ENCODE measurements at places on chromosomes 1 and 21.

DNA sequence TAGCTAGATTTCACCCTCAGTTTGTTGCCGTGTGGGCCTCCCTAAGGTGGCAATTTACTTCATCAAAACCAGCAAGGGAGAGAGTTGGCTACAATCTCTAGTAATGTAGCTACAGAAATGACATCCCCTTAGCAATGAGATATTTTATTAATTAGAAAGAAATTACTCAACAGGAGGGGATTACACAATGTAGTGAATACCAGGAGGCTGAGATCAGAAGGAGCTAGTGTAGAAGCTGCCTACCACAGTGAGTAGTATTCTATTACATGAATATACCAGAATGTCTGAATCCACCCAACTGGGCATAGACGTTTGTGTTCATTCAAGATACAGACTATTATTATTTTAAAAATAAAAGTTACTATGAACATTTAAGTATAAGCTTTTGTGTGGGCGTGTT lies 868.2 kb upstream of the CXADR start:
- DNase-seq = no peak

DNA sequence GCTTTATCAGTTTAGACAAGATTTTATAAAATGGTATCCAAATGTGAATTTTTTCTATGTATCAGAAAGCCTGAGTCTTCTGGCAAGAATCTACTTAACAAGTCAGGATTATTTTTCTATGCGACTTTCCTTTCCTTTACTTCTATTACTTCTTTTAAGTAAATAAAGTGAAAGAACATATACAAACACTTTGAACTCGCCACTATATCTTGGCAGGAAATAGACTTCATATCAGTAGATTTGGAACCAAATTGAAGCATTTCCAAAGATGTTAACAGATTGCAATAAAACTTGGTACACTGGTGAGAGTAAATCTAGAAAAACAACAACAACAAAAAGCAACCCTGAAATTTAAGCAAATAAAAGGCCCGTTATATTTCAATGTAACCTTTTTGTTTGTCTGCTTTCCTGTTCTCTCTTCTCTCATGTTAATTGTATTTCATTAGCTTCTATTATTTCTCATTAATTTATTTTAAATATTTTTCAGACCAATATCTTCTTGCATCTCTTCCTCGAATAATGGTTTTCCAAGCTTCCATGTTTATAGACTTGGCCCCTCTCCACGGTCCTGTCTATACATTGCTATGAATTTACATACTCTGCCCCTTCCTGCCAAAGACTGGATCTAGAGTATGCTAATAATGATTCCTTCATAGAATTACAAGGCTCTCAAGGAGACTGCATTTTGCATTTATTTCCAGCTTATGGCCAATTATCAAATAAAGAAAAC lies 843.6 kb downstream of the ADGRL2 start:
- DNase-seq = no peak

GRCh38 chr1:53547231-53547790 lies 88.1 kb downstream of the DMRTB1 start:
- DNase-seq = no peak

DNA sequence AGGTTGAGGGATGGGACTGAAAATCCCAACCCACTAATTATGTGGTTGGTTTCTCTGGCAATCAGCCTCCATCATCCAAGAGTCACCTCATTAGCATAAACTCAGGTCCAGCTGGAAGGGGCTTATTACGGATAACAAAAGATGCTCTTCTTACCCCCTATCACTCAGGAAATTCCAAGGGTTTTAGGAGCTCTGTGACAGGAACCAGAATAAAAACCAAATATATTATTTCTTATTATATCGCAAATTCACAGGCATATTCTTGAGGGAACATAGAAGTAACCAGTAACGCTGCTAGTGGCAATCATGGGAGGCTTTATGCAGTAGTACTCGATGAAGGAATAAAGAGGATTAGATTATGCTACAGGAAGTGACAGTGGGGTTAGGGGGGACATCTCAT lies 59.7 kb downstream of the ATF6 start:
- DNase-seq = no peak

DNA sequence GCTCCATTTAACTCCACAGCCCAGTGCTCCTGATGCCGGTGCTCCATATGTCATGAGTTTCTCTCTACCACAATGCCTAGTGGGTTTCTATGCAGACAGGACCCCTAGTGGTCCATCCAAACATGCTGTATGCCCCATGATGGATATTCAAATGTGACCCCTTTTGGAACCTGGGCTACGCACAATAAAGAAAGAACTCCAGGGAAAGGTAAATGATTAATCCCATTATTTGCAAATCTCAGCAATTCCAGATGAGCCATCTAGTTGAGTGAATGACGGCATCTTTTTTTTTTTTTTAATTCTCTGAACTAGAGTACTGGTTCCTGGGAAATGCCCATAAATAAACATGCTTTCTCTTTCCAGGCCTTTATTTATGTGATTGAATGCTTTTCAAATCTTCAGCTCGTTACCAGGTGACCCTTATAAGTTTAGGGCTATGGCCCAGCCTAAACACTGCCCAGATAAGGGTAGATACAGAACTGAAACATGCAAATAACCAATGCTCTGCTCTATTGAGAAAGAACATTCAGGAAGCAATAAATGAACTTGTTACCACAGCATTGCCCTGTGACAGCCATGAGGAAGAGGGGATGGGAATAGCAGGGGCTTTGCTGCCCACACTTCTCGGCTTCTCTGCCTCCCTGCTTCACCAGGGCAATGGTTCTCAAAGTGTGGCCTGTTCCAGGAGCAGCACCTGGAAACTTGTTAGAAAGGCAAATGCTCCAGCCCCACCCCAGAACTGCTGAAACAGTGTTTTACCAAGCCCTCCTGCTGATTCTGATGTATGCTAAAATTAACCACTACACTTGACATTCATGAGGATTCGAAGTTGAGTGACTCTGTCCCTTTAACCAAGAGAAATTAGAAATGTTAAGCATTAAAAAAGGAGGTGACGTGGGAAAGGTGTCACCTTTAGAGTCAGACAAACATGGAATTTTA lies 151.7 kb downstream of the SEC16B start:
- DNase-seq = no peak

GRCh38 chr1:15691434-15692032 lies 7.4 kb downstream of the PLEKHM2 start:
- no peak for DNase-seq

- DNase-seq = no peak
These were observed 104.0 kb upstream of the OLIG2 start for GRCh38 chr21:32921632-32922230.

GRCh38 chr1:155967341-155968050 lies 10.9 kb downstream of the ARHGEF2 start:
- no peak for DNase-seq

DNA sequence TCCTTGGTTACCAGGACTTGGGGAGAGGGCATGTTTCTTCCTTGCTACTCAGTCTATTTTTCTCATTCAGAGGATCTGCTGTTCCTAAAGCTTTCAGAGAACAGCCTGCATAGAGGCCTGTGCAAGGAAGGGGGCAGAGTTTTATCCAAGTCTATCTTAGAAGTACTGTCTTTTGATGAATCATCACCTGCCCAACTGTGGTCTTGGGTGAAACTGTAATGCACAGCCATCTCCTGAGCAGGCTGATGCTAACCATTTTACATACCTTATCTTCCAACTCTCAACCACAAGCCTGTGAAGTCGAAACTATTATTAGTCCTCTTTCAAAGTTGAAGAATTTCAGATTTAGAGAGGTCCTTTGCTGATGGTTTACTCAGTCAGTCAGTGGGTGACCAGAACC lies 368.0 kb downstream of the HHAT start:
- DNase-seq = peak; percentile 23

GRCh38 chr1:213017447-213018273 lies 2.0 kb upstream of the ANGEL2 start:
- no peak for DNase-seq

- DNase-seq = peak; percentile 82
These were observed at the start of gene COL16A1 for GRCh38 chr1:31703431-31704270. COL16A1 (minus strand) TSS chr1:31704017; CDS start chr1:31702193, 1,824 bp downstream.

DNA sequence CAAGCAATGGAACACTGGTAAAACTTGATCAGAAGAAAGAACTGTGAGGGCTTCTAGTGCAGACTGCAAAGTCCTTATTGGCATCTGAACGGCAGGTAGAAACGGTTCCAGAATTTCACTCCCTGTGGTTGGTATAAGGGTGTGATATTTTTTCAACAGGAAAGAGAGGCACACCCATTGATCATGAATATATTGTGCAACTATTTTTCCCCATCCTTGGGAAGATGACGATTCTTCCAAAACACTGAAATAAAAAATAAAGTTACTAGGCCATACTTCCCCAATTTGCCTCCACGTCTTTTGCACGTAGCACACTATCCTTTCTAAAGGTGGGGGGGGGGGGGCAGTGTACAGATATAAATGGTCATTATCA lies 49.6 kb downstream of the TARBP1 start:
- no peak for DNase-seq

DNA sequence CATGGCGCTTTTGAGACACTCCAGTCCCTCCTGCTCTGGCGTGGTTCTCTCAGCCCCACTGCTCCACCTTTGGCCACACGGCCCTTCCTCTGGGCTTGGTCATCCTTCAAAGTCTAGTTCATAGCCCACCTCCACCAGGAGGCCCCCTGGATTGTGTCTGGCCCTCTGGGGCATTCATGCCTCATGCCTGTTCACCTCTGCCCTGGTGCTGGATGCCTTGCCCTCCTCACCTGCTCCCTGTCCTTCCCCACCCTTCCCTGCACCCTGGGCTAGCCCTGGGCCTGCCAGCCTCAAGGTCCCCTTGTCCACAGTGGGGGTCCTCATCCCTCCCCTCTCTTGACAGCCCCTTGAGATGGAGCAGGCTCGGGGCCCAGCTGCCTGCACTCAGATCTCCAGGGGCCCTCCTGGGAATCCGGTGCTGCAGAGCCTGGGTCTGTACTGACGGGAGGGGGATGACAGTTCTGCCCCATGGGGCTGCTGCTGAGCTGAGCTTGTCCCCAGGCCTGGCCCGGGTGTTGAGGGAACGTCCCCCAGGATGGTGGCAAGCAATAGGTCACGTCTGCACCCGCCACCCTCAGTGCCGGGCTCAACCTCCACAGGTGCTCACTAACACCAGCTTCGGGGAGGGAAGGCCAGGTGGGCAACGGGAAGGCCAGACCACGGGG lies 18.4 kb downstream of the PRXL2B start:
- no peak for DNase-seq

- no peak for DNase-seq
These were observed 26.5 kb downstream of the CAMK1G start for GRCh38 chr1:209609791-209610630.

DNA sequence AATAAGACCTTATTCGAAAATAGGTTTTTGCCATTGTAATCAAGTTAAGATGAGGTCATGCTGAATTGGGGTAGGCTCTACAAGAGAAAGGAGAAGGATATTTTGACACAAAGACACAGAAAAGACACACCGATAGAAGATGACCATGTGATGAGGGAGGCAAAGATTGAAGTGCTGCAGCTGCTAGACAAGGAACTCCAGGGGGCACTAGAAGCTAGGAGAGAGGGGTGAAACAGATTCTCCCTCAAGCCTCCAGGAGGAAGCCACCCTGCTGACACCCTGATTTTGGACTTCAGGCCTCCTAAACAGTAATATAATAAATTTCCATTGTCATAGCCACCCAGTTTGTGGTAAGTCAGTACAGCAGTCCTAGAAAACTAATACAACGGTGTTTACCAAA lies 506.8 kb upstream of the CAMK1G start:
- DNase-seq = no peak

DNA sequence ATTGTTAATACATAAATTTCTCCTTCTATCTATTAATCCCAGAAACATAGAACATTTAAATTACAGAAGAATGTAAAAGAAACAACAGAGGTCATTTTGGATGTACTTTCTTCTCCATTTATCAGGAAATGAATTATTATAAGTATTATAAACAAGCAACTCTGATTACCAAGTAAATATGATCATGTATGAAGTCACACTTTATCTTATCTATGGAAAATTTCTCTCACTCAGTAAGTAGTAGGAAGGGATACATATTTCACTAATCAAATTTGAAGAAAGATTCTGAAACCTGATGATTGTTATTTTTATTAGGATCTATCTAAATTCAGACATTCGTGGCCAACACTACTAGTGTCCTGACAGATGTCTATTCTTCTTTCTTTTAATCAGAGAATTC lies 770.7 kb downstream of the LTN1 start:
- no peak for DNase-seq

DNA sequence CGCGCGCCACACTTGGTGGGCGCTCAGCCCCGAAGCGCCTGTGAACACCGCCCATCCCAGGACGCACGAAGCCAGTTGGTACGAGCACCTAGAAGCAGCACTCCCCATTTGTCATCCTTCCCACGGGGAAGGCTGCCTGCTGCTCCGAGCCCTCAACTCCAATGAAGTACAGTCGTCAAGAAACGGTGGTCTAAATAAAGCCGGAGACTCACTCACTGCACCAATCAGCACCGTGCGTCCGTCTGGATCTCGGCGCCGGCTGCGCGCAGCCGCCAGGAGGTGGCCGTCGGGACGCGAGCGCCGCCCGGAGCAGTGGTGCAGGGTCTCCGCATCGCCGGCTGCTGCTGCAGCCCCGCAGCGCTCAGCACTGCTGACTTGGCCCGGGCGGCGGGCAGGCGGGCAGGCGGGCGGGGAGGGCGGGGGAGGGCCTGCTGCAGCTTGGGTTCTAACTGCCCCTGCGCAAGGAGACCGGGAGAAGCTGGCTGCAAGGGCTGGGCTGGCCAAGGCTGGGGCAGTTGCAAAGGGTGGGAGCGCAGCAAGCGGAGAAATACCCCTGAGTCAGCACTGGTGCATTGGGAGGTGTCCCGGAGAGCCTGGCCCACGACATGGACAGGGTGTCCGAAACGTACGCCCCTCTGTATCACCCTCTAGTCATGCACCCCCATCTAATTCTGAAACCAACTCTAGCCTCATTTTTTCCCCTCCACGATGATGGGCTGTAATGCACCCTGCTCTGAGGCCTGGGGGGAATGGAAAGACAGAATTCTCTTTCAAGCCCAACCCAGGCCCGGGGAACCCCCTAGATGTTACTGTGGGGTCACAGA lies 35.8 kb upstream of the H6PD start:
- DNase-seq = peak; percentile 50

DNA sequence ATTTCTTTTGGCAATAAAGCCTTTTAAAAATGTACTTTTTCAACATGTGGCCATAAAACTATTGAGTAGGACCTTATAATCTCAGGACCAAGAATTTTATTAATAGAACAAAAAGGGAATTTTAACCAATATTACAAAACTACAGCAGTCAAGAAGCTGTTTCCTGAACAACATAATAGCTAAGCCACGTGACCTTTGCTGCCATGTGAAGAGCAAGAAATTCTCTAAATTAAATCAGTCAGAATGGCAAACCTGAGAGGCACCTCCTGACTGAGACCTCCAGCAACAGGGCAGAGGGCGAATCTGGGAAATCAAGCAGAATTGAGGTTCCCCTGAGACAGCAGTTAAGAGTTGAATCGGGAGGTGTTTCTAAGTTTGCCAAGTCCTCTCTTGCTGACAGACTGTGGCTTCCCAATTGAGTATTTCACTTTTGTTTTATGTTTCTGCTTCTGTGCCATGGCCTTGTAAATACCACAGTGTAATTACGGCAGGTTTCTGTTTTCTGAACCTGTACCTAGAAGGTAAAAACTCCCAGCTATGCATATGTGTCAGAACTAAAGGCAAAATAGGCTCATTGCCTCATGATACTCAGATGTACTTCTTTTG lies 358.4 kb downstream of the NTNG1 start:
- no peak for DNase-seq
